ENCODE measurements at places on chromosomes 5 and 9.

- no peak for DNase-seq
Observed at GRCh38 chr5:108942701-108943100, 195.0 kb downstream of the FER start.

GRCh38 chr5:178131446-178131996, 707 bp downstream of the RMND5B start:
- no peak for DNase-seq

DNA sequence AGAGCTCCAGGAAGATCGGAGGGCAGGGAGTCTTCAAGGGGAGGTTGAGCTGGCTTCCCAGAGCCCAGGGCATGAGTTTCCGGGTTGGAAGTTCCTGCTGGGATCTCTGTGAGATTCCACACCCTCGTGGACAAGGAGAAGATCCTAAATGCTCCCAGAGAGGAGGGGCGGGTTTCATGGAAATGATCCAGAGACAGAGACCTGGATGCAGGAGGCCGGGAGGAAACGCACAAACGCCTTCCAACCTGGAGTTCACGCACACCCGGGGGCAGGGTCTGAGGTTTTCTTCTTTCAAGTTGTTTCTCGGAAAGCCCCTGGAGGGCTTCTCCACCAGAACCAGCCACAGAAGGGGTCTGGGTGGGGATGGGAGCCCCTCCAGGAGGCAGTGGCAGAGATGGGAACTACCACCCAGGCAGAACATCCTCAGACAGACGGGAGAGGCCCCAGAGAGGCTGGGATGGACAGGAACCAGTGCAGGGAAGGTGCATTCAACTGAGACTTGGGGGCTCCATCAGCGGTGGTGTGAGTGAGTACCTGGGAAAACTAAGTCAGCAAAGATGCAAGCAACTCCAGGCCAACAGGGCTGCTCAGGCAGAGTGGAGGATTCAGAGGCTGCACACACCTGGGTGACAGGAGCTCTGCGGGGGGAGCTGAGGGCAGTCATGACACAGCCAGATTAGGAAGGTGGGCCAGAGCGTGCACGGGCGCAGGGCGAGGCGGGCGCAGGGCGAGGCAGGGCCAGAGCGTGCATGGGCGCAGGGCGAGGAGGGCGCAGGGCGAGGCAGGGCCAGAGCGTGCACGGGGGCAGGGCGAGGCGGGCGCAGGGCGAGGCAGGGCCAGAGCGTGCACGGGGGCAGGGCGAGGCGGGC, 52.1 kb upstream of the EXOC3 start:
- no peak for DNase-seq

DNA sequence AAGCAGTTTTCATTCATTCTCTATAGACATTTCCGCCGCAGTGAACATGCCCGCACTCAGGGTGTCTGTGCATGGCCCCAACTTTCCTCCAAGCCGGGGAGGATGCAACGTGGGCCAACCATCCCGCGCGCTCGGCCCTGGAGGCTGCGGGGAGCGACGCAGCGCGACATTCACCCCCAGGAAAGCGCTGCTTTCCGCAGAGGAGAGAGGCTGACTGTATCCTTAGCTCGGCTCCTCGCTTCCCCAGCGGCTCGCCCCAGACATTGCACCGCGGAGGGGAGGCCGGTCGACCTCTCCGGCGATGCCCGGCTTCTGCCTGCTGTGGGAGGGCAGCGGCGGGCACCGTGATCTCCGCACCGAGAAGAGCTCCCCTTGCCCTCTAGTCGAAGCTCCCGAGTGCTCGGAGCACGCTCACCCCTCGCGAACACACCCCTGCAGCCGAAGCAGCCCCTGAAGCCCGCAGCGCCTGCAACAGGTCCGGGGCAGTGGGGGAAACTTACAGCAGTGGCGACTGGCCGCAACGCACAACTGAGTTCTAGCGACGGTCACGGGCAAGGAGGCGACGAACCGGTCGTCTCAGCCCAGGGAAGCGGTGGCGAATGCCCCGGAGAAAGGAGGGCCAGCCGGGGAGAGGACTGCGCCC, 600 bp downstream of the ENC1 start:
- no peak for DNase-seq

- no peak for DNase-seq
Observed at GRCh38 chr5:175831507-175831906, 39.9 kb upstream of the CPLX2 start.

- no peak for DNase-seq
Observed at GRCh38 chr9:97794666-97795065, 58.4 kb upstream of the FOXE1 start.

- DNase-seq: no peak
Observed at GRCh38 chr9:15720861-15721260, 168.0 kb downstream of the CCDC171 start.

DNA sequence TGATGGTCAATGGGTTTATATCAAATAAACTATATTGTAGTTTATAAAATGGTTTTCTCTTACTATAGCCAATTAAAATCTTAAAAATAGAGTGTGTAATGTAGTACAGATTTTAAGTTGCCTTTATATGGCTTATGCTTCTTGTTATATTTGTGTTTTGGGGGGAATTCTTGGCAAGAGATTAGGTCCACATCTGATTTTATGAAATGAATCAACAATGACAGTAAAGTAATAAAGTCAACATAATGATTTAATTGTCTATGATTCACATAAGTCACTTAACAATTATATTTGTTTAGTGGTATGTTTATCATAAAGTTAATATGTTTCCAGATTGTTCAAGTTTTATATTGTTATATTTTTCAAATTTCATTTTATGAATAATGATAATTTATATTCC, 164.8 kb downstream of the COMMD10 start:
- no peak for DNase-seq

DNA sequence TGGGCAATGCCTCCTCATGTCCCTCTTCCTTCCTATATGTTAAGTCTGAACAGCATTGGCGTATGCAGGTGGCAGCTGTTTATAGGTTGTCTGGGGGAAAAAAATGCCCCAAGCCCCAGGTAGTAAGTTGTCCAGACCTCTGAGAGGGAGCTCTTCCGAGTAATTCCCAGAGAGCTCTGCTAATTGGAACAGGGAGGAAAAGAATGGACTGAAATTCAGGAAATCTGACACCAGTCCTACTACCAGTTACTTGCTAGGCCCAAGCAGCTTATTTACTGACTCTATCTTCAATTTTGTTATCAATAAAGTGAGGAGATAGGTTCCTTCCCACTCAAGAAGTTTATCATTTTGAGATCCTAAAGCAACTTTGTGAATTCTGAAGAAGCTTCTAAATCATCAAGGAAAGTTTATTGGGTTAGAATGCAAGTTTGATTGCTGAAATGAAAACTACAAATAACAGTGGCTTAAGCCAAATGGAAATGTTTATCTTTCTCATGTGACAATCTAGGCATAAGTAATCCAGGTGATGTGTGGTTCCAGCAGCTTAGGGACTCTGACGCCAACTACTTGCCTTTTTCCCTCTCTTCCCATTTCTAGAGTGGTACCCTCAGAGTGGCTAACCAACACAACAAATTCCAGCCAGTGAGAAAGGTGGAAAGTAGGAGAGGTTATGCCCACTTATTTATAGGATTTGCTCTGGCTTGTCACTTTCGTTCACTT, 5.6 kb downstream of the STK32A start:
- no peak for DNase-seq

DNA sequence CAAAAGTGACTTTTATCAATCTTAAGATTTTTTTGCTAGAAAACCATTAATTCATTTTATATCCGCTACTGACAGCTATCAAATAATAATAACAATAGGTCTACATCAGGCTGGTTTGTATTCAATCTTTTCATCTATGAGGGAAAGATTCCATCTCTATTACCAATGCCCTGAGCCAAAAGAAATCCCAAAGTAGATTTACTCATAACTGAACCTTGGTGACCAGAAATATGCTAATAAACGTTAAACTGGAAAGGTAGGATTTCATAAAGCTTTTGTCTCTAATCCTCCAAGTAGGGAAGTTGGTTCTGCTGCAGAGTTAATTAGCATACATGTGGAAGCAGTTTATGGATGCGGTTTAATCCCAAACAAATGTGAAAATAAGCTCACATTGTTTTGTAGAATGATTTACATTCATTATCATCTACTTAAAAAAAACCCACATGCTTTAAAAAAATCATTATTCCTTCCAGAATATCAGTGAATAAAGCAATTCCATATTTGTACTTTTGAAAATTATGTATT, 715.5 kb downstream of the CETN3 start:
- DNase-seq: no peak

GRCh38 chr9:92974761-92975755, 27.7 kb downstream of the FGD3 start:
- DNase-seq: no peak

DNA sequence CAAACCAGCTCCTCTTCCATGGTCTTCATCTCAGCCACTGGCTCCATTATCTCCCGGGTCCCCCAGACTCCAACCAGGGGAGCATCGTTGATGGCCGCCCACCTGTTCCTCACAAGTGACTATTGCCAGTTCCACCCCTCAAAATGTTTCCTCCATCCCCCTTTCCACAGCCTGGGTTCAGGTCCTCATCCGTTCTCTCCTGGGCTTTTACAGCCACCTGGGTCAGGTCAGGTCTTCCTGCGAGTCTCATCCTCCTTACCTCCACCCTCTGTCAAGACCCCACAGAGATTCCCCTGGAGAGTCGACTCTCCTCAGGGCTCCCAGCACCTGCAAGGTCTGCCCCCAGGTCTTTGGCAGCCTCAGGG, 133.2 kb downstream of the PAX5 start:
- DNase-seq: no peak

GRCh38 chr9:81902196-81902595, 26.0 kb upstream of the SPATA31D4 start:
- peak; percentile 19 for DNase-seq

DNA sequence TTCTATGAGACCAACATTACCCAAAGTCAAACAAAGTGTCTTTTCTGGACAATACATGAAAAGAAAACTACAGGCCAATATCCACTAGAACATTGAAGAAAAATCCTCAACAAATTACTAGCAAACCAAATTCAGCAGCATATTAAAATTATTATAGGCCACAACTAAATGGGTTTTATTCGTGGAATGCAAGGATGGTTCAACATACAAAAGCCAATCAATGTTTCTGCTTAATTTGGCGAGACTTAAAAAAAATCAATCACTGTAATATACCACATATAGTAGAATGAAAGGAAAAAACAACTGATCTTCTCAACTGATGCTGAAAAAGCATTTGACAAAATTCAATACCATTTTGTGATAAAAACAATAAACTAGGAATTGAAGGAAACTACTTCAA, 51.8 kb upstream of the FNIP1 start:
- DNase-seq: no peak

- no peak for DNase-seq
Observed at GRCh38 chr5:157965040-157965678, 106.2 kb upstream of the CLINT1 start.

- DNase-seq: no peak
Observed at GRCh38 chr5:75052192-75053053, at the start of gene GCNT4. Gene GCNT4, minus strand, starts transcription at chr5:75052558. Its CDS starts 22,521 bp downstream, at chr5:75030037.

DNA sequence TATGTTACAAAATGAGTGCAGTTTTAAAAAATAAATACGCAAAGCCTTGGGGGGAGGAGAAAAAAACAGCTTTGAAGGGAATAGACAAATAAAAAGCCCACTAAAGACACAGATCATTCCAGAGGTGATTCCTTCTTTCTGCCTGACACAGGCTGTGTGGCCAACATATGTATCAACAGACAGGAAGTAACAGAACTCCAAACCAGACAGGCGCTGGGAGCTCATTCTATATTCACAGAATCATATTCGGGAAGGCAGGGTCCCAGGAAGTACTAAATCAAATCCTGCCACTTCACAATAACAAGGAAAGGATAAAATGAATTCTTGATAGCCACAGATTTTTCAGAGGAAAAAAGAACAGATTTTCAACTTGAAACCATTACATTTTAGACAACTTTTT, 62.1 kb downstream of the SEMA5A start:
- no peak for DNase-seq

DNA sequence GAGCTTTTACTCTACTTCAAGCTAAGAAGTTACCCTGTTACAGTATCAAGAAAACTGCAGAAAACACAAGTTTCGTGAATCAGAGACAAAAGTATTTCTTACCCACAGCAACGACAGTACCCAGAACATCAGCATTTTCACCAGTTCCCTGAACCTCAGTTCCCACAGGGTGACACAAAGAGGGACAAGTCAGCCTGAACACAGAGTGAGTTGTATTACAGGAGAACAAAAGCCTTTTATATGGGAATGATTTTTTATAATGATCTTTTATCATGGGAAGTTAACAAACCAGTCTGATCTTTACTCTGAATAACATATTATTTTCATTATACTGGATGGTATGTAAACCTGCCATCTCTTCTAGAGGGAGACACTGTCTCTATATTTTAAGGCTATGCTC, 139.0 kb upstream of the ITGA1 start:
- no peak for DNase-seq

GRCh38 chr5:114311968-114312367, 49.9 kb upstream of the KCNN2 start:
- no peak for DNase-seq

- no peak for DNase-seq
Observed at GRCh38 chr5:158423623-158424200, 564.8 kb upstream of the CLINT1 start.

All from AG04449 (cell line).